ENCODE measurements at places on chromosomes 1 and 21.

GRCh38 chr1:30990591-30990990 is 74.9 kb downstream of the PUM1 start:
- DNase-seq: no peak

- no peak for DNase-seq
Observed at GRCh38 chr1:101484689-101485338, 248.0 kb downstream of the S1PR1 start.

- no peak for DNase-seq
Observed at GRCh38 chr1:221039616-221040015, 160.4 kb downstream of the HLX start.

DNA sequence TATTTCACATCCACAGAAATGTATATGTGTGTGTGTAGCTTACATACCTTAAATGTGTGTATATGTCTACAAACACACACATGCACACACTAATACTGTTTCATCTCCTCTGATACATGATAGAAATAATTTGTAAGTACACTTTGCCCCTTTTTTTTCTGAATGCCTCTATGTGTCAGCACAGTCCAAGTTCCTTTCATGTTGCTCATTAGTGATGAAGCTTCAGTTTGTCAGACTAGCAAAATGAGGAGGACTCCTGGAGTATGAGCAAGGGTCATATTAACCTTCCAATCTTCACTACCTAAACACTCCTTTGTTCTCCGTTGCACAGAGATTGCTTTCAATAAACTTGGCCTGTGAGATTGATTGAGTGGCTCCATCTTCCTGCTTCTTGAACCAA is 935.4 kb downstream of the MRPL39 start:
- DNase-seq: no peak

DNA sequence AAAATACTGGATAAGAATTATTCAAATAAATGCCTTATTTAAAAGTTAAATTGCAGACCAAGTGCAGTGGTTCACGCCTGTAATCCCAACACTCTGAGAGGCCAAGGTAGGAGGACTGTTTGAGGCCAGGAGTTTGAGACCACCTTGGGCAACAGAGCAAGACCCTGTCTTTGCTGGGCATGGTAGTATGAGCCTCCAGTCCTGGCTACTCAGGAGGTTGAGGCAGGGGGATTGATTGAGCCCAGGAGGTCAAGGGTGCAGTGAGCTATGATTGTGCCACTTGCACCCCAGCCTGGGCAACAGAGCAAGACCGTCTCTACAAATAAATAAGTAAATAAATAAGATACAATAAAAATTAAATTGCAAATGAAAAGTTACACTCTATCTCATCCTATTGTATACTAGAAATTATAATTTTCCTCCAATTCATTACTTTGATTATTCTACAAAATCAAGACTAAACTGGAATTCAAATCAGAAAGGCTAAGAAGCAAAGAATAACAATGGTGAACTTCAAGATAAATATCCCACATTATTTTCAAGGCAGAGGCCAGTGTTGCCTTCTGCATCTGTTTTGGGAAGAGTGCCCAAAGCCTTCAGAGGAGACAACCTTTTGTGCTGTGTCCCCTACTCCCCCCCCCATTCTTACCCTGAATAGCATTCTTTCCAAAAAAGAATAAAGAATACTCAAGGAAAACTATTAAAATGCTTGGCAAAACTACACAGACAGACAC is 73.3 kb upstream of the IRF2BP2 start:
- peak; percentile 3 for DNase-seq

GRCh38 chr1:231396643-231397042 is 25.4 kb downstream of the EGLN1 start:
- no peak for DNase-seq

DNA sequence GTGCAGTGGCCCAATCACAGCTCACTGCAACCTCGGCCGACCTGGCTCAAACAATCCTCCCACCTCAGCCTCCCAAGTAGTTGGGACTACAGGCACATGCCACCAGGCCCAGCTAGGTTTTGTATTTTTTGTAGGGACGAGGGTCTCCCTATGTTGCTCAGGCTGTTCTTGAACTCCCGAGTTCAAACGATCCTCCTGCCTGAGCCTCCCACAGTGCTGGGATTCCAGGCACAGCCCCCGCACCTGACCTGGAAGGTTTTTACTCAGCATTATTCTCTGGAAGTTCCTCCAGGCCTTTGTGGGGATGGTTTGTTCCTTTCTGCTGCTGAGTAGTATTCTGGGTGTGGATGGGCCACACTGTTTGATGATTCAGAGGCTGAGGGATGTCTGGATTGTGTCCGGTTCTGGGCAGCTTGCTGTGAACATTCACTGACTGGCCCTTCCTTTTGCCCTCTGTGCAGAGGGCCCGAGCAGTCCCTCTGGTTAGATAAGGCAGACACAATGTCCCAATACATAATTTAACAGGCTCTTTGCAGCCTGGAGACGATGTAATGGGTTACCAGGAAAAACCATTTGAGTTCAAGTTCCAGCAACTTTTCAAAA is 6.0 kb upstream of the TRAPPC10 start:
- no peak for DNase-seq

GRCh38 chr1:211738691-211739301 is 63.4 kb upstream of the NEK2 start:
- no peak for DNase-seq

- no peak for DNase-seq
Observed at GRCh38 chr21:27953340-27954045, 986.6 kb upstream of the ADAMTS5 start.

DNA sequence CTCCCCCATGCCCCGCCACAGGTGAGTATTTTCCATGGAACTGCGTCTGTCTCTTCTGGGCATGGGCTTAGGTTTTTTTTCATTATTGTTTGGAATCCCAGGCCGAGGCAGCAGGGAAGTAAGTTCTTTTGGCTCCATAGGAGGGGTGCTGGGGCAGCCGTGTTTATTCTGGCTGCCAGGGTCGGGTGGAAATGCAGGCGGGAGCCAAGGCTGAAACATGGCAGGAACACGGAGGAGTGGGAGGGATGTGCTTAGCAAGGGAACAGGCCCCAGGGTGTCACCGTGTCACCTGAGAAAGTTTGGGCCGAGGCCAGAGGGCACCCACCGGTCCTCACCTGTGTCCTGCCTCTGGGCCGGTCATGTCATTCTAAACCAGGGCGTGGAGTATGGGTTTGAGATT is 4.5 kb upstream of the DHRS3 start:
- no peak for DNase-seq

DNA sequence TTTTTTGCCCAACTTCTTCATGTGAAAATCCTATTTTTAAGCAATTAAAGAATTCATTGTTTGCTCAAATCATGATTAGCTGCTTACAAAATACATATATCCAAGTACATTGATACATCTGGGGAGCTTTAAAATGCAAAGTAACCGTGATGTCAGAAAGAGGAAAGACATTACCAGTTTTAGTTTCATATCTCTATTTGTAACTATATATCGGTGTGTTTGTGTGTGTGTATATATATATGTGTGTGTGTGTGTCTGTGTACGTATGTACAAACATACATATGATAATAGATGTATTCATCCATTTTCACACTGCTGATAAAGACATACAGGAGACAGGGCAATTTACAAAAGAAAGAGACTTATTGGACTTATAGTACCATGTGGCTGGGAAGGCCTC is 310.1 kb downstream of the DPYD start:
- no peak for DNase-seq

DNA sequence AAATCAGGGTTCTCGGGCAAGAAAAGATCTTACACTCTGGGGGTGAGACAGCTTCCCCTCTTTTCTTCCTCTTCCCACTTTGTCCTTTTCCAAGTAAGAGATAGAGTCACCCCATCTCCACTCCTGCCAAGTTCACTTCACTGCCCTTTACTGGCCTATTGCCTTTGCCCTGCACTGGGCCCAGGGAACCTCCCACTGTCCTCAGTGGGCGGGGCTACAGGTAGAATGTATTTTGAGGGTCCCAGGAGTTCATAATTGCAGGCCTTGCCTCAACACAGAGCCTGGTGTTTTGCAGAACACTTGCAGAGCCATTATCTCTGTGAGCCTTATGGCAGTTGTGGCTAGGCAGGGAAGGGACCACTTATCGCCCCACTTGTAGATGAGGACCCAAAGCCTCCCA is 3.3 kb downstream of the AMPD2 start:
- no peak for DNase-seq

GRCh38 chr1:205601205-205601604 is 30.6 kb downstream of the ELK4 start:
- no peak for DNase-seq

GRCh38 chr1:151334822-151335221 is 7.6 kb upstream of the PI4KB start:
- no peak for DNase-seq

- no peak for DNase-seq
Observed at GRCh38 chr1:12356004-12356890, 126.4 kb downstream of the VPS13D start.

GRCh38 chr1:32339363-32339978 is 3.4 kb upstream of the MARCKSL1 start:
- no peak for DNase-seq

DNA sequence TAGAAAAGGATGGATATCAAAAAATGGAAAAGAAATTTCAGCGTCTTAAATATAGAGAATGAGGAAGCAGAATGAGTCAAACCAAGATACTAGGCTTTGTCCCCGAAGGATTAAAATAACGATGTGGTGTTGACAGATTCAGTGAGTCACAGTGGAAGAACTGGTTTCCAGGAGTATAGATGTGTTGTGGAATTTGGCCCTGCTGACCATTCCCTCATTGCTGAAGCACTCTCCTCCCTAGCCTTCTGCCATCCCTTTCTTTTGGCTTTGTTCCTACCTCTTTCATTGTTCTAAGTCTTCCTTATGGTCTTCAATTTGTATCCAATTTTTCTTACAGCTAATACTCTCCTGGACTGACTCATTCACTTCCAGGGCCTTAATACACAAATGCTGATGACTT is 23.1 kb upstream of the USP25 start:
- DNase-seq: no peak

GRCh38 chr1:213996320-213997037 is 8.7 kb downstream of the PROX1 start:
- DNase-seq: no peak

- no peak for DNase-seq
Observed at GRCh38 chr1:218464871-218465270, 119.7 kb downstream of the TGFB2 start.

DNA sequence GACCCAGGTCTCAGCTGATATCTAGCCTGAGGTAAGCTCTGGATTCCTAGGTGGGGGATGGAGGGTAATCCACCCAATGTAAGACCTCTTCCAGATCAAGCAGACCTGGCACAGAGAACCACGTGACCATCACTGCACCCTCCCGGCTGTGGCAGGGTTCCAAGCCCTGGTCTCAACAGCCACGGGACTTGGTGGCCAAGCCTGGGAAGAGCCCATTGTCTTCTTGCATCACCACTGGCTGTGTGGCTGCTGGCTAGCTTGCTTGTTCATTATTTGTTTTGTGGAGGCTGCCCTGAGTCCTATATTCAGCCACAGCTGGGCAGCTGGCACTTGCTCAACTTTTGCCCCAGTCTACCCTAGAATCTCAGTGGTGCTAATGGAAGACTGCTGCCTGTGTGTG is 24.1 kb upstream of the NFASC start:
- no peak for DNase-seq

DNA sequence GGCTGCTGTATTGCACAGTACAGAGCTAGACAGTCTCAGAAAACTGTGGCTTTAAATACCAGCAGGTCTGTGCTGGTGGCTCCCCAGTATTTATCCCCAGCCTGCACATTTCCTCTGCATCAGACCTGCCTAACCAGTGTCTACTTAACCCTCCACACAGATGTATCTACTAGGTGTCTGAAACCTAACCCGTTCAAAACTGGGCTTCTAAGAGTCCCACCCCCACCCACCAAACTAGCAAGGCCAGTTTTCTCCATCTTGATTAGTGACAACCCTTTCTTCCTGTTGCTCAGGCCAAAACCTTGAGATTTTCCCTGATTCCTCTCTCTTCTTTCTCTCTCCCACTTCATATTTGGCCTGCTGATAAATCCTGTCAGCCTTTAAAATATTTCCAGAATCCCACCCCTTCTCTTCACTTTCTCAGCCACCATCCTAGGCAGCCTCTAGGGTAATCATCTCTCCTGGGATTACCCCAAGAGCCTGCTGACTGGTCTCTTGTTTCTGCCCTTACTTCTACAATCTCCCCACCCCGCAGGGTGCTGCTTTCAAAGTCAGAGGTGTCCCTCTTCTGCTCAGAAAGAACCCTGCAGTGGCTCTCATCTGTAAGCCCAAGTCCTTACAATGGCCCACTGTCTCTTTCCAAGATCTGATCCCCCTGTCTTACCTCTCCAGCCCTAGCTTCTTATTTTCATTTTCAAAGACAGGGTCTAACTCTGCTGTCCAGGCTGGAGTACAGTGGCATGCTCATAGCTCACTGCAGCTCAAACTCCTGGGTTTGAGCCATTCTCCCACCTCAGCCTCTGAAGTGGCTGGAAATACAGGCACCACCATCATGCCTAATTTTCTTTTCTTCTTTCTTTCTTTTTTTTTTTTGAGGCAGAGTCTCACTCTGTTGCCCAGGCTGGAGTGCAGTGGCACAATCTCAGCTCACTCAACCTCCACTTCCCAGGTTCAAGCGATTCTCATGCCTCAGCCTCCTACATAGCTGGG is 45.2 kb downstream of the H3-3A start:
- DNase-seq: no peak

DNA sequence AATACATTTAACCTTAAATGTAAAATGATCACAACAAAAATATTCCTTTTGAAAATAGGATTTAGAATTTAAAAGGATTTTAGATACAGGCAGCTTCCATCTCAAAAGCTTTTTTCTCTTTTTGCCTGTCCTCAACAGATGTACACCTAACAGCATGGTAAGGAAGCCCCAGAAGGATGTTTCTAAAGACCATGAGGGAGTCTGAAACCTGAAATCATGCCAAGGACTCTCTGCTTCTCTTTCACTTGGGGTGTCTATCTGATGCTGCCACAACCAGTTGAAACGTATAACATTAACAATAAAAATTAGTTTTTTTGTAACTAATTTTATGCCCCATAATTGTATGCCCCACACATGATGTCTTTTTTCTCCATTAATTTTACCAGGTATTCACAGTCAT is 5.4 kb upstream of the ZNF281 start:
- DNase-seq: no peak

DNA sequence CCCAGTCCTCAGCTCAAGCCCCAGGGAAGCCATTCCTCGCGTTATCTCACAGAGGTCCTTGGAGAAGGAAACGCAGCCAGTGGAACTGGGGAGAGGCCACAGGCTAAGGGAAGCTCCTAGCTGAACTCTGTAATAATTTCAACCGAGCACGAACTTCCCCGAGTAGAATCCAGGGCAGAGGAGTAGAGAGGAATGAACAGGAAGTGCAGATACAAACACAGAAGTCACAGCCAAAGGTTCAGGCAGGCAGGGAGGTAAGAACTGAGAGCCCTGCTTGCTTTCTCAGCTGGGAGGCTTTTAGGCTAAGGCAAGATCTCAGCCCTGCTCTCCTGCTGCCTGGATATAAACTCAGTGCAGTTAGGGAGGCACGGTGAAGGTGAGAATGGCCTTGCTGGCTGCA is 23.7 kb downstream of the WARS2 start:
- no peak for DNase-seq
